ENCODE measurements at places on chromosomes 12 and 14. TPM values are rescaled to one million over a fixed set of nuclear protein-coding genes. Genes with fewer than 3 reads are reported as not detected.

DNA sequence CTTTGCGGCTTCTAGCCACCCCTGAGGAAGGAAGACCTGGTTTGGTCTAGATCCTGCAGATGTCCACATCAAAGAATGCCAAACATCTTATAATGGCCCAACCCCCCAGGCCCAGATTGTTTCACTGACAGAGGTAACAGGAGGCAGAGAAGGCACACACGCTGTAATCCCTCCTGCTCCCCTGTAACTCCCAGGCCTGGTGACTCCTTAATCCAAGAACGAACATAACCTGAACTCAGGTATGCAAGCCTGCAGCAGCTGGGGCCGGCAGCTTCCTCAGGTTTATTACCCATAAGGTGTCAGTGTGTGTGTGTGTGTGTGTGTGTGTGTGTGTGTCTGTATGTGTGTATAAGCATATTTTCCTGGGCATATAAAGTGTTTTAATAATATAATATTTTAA, 52.7 kb downstream of the ERH start:
- no peak for DNase-seq

- no peak for DNase-seq
Measured at GRCh38 chr12:72369423-72369959, 97.3 kb downstream of the TRHDE start.

Gene MAP3K9
- 2.1 TPM for total RNA-seq

GRCh38 chr12:59166457-59166856, 246.2 kb upstream of the LRIG3 start:
- DNase-seq, result no peak

- no peak for DNase-seq
Measured at GRCh38 chr12:119660076-119660475, 7.9 kb upstream of the PRKAB1 start.

- DNase-seq, result no peak
Measured at GRCh38 chr14:23933742-23934128, 19.8 kb upstream of the DHRS4 start.

GRCh38 chr14:104133496-104133895, 4.9 kb upstream of the KIF26A start:
- DNase-seq, result no peak

GRCh38 chr14:61615743-61616523, 79.4 kb upstream of the HIF1A start:
- DNase-seq, result no peak

Gene RND1
- total RNA-seq, result 0.21 TPM

DNA sequence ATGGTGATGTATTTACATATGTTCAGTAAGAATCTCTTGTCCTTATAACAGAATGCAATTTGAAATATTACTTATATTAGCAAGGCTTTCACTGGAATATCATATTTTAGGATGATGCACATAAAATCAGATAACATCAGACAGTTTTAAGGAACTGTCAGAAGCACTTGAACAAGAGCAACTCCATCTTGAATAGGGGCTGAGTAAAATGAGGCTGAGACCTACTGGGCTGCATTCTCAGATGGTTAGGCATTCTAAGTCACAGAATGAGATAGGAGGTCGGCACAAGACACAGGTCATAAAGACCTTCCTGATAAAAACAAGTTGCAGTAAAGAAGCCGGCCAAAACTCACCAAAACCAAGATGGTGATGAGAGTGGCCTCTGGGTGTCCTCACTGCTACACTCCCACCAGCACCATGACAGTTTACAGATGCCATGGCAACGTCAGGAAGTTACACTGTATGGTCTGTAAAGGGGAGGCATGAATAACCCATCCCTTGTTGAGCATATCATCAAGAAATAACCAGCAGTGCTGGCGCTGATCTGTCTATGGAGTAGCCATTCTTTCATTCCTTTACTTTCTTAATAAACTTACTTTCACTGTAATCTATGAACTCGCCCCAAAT, 27.6 kb upstream of the ETV6 start:
- DNase-seq, result no peak

Gene DPPA3
- not detected for total RNA-seq

DNA sequence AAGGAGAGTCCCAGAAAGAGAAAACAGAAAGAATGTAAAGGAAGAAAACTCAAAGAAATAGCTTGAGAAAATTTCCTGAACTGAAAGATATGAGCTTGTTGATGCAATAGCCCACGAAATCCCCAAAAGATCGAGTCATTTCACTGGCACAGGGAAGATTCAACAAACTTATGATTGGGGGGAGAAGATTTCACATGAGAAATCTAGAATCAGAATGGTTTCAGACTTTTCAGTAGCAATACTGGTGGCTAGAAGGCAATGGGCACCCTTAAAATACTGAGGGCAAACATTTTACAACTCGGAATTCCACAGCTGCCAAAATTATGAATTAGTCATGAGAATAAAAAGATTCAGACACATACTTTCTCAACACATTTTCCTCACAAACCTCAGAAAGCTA, 8.9 kb upstream of the KRT7 start:
- DNase-seq, result no peak

Gene IFNG-AS1
- total RNA-seq, result not detected

Data from heart right ventricle (tissue), 16 donors.